ENCODE measurements at places on chromosomes 1 and 21.

GRCh38 chr1:101250656-101251272, 13.9 kb downstream of the S1PR1 start:
- no peak for DNase-seq

DNA sequence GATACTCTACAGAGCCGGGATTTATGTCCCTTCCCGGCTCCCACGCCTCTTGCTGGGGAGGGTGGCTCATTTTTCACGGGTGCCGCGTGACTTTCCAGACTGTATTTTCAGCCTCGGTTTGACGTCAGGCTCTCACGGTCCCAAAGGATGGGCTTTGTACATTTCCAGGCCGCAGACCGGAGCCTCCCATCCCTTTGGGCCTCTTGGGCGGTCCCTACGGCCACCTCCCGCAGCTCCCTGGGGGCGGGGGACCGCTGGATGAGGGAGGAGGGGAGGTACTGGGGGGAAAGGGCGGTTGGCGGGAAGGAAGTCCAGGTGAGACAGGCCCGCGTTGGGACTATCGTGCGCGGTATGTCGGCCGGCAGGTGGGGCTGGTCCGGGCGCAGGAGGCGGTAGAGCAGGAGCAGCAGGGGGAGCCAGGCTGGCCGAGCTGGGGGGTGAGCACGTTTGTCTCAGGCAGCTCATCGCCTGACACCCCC, 17.9 kb downstream of the UBL4B start:
- no peak for DNase-seq

- no peak for DNase-seq
Observed at GRCh38 chr1:117370071-117370470, 2.8 kb downstream of the MAN1A2 start.

- DNase-seq: no peak
Observed at GRCh38 chr1:232322162-232322734, 307.7 kb downstream of the SIPA1L2 start.

GRCh38 chr1:20507248-20507563, 745 bp downstream of the MUL1 start:
- no peak for DNase-seq

GRCh38 chr1:17465228-17465627, 25.8 kb upstream of the RCC2 start:
- DNase-seq: no peak

DNA sequence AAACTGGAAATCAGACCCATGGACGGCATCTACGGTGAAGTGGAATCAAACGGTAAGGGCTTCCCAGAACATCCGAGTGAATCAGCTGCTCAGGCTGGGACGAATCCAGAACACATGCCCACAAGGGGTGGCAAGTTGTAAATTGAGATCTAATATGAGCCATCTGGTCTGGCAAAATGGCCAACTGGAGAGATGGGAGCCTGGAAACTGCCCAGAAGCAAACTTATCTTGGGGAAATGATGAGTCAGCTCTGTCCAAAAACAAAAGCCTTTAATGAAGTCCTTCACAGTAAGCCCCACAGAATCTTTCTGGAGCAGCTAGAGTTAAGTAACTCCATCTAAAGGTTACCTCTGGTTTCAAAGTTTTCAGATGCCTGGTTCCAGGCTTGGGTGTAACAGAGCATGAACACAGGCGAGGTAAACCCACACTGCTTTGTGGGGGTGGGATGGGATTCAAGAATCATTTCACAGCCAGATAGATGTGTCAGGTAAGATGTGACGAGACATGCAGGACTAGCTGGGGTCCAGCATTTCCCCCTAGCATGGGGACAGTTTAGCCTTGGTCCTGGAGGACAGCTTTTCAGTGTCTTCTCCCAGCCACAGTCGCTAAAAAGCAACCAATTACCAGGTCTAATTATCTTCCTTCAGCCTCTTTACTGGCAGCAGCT, 10.5 kb upstream of the SRP9 start:
- DNase-seq: no peak

- DNase-seq: peak; percentile 71
Observed at GRCh38 chr1:24984800-24985522, 54.9 kb upstream of the RUNX3 start.

- DNase-seq: no peak
Observed at GRCh38 chr1:218585511-218586184, 240.5 kb downstream of the TGFB2 start.

- no peak for DNase-seq
Observed at GRCh38 chr1:2544093-2544874, 11.9 kb upstream of the TNFRSF14 start.

- no peak for DNase-seq
Observed at GRCh38 chr1:235783148-235783776, 83.4 kb downstream of the LYST start.

DNA sequence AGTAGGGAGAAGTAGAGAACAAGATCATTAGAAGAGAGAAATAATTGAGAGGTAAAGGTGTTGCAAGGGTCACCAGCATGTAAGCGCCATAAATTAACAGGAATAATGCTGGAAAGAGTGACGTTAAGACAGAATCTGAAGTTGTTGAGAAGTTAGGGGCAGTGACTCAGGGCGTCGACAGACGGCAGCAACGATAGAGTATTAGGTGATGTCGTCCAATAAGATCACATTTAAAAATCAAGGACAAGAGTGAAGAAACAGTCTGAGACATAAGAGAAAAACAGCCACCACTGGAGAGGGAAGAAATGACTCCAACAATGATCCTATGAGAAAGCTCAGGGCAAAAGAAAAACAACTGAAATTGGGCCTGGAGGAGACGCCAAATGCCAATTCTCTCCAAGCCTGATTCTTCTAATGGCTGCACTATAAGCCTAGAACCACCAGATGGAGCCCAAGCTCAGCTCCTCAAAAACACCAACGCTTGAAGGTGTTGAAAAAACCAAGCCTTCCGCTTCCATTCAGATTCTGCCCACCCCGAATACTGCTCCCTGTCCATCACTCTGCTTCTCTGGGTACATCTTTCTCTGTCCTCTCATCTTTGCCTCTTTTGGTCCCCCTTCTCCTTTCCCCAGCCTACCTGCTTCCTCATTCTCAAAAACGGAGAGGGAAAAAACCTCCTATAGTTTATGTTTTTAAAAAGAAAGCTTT, 70.0 kb downstream of the LUZP1 start:
- peak; percentile 66 for DNase-seq

GRCh38 chr1:81305997-81306452, 494.7 kb upstream of the ADGRL2 start:
- DNase-seq: no peak

DNA sequence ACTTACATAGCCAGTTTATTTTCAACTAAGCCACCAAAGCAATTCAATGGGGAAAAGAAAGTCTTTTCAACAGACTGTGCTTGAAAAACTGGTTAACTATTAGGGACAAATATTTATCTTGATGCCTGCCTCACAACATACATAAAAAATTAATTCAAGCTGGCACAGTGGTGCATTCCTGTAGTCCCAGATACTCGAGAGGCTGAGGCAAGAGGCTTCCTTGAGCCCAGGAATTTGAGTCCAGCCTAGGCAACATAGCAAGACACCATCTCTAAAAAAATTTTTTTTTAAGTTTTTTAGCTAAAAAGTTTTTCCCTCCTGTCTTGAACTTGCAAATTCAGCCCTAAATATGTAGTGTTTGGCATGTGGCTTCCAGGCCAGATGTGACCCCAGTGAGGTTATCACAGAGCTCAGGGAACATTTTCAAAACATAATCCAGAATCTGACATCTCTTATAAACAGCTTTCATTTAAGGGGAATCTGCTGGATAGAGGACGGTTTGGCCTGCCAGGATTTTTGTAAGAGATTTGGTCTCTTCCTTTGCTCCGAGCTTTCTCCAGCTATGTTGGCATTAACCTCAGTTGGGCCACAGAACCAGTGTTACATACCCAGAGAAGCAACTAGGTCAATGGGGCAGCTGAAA, 46.4 kb downstream of the COL6A1 start:
- no peak for DNase-seq

- no peak for DNase-seq
Observed at GRCh38 chr1:167904652-167905130, 9.2 kb downstream of the ADCY10 start.

DNA sequence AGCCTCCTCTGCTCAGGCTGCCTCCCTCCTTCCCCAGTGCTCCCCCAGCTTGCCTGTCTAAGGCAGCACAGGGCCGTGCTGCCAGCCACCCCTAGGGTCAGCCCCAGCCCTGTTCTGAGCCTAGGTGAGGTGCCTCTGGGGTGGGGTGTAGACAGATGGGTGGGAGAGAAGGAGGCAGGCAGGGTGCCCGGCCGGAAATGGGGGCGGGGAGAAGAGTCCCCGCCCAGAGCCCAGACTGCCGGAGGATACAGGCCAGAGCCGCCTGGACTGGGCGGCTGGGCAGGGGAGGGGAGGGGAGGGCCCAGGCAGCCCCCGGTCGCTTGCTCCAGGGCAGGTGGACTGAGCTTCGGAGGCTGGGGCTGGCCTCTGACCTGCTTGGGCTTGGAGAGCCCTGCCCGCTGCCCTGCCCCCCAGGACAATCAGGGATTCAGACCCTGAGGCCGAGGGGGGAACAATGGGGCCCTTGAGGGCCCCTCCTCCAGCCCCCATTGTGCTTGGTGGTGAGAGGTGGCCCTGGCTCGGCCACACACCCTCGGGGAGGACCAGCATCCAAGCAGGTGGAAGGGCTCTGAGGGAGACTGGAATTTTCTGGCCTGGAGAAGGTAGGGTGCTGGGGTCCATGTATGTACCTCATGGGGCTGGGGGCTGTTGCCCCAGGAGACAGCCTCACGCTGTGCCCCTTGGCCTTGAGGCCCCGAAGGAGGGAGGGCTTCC, at the start of gene GJC2:
Gene GJC2, plus strand, starts transcription at position 525 of the 714 bp plus-strand sequence. CDS start 7,829 bp downstream, outside the sequence.
- DNase-seq: no peak

DNA sequence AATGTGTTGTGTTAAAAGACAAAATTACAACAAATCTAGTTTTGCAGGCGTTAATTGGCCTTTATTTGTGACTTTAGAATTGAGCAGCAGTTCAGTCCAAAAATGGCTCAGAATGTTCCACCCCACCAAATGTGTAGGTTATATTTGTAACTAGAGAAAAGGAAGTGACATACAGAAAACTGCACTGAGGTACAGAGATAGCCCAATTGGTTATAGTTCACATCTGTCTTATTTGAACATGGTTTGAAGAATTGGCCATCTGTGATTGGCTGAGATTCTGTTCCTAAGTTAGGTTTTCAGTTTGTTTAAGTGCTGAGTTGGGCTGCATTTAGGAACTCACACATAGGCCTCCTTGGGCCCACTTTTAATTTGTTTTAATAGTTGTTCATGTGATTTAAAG, 12.0 kb upstream of the FMO2 start:
- no peak for DNase-seq

DNA sequence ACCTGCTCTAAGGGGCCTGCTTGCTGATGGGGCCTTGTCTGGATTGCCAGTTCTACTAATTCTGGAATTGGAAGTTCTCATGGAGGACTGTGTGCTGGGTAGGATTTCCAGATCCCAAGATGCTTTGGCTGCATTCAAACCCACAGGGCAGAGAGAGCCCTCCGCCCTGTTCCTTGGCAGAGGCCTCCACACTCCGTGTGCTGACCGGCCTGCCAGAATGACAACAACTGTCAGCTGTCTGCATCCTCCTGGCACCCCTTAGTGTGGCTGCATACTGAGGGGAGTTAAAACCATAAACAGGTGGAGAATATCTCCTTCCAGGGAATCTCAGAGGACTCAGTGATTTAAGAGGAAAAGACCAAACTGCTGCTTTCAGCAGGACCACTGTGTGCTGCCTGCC, 60.7 kb downstream of the ADARB1 start:
- DNase-seq: no peak

DNA sequence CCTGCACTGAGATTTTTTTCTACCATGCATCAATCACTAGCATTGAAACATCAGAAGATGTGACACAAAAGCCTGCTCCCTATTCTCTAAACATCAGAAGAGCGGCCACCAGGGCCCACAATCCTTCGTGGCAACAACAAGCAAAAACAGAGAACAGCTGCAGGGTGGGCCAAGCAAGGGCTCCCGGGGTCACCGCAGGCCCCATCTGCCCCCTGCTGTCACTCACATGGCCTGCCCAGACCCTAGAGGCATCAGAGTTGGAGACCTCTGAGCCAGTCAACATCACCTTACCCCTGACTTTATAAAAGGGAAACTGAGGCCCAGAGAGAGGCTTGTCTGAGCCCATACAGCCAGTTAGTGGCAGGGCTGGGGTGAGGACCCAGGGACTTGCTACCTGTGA, 1.8 kb downstream of the LAPTM5 start:
- no peak for DNase-seq

DNA sequence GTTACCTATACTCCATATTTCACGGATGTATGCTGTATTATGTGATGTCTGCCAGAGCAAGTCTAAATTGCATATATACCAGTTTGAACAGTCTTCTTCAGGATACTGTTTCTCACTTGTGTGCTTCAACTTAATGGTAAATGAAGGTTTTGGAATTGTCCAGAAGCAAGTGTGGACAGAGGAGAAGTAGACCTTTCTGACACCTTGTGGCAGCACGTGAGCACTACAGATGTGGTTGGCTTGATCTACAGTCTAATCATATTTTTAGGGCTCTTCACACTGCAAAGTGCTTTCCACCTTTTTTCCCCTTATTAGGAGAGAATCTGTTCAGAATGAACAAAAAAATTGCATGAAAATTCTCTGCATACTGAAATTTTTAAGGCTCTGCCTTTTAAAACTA, 10.9 kb downstream of the MORC3 start:
- DNase-seq: peak; percentile 49

All from effector memory CD8-positive, alpha-beta T cell (primary cell).